Activated naive CD8-positive, alpha-beta T cell treated with anti-CD3 and anti-CD28 coated beads for 36 hours (primary cell): ENCODE measurements at places on chromosomes 13 and 19.
A peak's percentile ranks its signal among the peaks of the same experiment; 100 is the strongest.

DNA sequence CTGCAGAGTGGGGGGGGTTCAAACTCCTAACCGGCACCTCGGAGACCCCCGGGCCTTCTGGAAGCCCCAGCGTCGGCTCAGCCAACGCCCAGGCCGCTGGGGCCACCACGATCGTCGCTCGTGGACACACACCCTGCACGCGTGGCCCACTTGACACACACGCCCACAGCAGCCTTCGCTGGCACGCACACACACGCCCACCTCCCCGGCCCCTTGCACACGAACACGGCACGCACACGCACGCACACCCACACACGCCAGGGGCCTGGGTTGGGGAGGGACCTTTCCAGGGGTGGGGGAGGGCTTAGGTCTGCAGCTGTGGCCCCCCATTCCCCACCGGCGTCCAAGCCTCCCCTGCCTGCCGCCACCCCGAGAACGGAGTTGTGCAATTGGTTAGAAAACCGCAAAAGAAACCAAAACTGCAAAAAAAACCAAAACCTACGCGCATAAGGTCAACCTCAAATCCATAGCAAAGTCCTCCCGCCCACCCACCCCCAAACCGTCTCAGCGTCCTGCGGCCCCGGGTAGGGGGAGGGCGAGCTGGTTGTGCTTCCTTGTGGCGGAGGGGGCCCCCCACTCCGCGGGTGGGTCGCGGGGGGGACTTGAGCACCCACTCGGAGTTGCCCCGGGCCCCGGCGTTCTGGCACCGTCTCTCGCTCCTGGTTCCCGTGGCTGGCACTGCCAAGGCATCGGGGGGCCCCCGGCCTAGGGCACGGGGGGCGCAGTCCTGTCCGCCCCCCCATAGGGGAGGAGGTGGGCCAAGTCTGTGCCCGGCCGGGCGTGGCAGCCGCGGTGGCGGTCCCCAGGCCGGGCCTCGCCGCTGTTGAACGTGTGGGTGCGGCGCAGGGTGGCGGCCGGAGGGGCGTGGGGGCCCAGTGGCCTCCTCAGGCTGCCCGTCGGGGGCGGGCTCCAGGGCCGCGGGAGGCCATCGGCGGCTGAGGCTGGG, 3.3 kb upstream of the LRG1 start:
- no peak for DNase-seq

- DNase-seq: no peak
Measured at GRCh38 chr13:109671919-109672318, 114.5 kb downstream of the IRS2 start.

DNA sequence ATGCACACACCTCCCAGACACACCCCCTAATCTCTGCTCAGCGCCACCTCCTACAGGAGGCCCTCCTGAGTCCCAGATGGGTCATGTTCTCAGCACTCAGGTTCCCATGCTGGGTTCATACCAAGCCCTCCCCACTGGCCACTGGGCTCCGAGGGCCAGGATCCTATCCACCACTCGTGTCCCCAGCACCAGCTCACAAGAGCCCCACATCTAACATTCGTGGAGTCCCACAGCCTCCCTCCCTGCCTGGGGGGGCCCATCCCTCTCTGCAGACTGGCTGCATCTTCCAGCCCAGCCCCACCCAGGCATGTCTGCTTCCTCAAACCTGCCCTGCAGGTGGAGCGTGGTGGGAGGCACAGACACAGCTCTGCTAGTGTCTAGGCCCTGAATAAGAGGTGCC, 227.4 kb downstream of the TUBA3C start:
- no peak for DNase-seq

- peak; percentile 30 for DNase-seq
Measured at GRCh38 chr13:40101708-40102359, 446.4 kb downstream of the COG6 start.

GRCh38 chr13:50527612-50528509, 315.6 kb downstream of the DLEU7 start:
- no peak for DNase-seq

DNA sequence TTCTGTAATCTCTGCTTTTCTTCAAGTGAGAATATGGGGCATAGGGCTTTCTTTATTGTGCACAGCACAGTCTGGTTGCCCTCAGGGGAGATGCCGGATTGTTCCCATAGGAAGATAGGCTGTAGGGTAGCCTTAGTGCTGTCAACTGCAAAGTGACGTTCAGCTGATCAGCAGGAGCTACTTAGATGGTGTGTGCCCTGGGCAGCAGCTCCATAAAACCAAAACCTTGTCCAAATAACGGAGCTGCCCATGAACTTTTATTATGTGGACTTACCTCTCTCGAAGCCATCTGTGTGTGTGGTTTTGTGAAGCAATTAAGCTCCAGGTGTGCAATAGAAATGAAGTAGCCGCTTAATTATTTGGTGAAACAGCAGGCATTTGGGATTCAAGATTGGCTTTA, 120.0 kb upstream of the RNF113B start:
- DNase-seq: no peak
